Activated CD4-positive, CD25-positive, alpha-beta regulatory T cell (primary cell): ENCODE measurements at places on chromosomes 6 and 20.

DNA sequence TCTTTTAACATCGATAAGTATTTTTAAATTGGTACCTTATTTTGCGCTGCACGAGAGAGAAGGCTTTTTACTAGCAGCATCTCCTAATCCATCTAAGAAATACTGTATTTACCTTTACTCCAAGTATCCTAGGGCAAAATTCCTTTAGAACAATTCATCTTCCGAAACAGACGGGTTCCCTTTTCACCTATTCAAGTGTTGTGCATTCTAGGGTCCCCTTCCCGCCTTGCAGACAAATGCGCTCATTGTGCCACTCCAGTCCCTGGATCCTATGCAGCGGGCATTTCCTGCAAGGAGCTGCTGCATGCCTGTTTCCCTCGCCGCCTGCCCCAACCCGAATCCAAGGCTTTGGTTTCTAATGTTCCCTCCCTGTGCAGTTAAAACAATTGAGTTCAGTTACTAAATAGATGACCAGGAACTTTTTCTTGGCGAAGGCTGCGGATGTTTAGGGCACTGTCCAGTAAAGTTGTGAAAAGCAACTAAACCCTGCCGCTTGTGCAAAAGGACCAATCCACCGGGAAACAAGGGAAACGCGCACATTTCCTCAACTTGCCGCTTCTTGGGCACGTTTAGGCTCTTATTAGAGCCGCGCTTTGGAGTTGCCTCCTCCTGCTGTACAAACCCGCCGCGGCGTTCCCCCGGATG is 556 bp upstream of the SCAF8 start:
- DNase-seq: no peak

DNA sequence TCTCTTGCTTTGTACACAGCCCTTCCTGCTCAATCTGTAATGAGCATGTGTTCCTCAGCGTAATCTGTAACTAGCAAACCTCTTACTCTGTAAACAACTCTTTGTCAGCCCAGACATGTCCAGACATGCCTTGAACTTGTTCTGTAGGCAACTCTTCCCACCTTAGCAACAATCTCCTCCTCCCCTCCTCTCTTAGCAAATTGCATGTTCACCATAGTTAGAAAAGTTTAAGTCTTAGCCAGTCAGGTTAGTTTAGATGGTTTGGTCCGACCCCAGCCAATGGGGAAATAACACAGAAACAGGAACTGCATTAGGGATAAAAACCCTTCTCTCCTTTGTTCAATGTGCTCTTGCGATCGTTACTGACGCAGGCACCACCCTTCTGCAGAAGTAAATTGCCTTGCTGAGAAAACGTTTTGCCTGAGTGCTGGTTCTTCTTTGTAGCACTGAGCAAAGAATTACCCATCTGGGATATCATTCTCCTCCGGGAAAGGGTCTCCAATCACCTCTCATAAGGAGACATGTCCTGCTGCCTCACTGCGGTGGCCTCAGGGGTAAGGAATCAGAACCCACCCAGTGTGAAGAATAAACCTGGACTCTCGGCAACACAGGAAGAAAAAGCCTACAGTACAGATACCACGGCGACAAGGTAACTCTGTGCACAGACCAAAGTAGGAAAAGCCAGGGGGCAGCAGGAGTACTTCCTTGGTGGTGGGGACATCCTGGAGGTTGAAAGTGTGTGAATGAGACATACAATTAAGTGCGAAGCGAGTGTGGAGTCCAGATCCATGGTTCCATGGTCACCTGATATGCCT is 26.2 kb downstream of the PLN start:
- DNase-seq: no peak

- no peak for DNase-seq
Measured at GRCh38 chr6:169362501-169363121, 109.0 kb upstream of the THBS2 start.

DNA sequence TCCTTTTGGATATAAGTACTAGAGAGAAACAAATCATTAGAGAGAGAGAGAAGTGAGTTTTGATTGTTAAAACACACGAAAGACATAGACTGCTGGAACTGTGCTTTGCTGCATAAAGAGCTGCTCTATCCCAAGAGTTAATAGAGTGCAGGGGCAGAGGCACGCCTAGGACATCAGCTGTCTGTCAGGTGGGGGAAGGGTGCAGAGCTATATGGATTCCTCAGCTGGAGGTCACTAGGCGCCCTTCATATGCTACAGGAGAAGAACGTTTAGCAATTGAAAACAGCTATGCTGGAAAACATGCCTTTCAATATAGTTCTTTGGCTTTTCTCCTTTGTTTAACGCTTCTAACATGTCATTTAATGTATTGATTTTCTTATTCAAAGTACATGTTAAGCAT is 169.0 kb upstream of the MCHR2 start:
- no peak for DNase-seq

GRCh38 chr6:79193971-79194370 is 40.5 kb downstream of the HMGN3 start:
- no peak for DNase-seq

DNA sequence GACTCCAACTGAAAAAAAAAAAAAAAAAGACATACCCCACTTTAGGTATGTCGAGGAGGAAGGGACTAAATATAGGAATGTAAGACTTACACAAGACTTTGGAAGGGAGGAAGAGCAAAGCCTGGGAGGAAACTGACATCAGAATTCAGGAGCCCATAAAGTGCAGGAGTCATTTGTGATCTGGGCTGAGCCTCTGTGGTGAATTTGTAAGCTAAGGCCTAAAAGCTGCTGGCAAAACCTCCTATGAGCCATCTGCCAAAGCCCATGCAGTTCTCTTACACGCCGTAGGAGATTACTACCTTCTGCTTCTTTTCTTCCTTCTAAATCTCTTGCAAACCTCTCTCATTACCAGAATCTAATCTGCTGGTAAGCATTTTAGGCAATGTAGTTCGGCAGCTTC is 52.0 kb upstream of the THEMIS start:
- no peak for DNase-seq

GRCh38 chr6:40425192-40425919 is 161.8 kb downstream of the LRFN2 start:
- no peak for DNase-seq

DNA sequence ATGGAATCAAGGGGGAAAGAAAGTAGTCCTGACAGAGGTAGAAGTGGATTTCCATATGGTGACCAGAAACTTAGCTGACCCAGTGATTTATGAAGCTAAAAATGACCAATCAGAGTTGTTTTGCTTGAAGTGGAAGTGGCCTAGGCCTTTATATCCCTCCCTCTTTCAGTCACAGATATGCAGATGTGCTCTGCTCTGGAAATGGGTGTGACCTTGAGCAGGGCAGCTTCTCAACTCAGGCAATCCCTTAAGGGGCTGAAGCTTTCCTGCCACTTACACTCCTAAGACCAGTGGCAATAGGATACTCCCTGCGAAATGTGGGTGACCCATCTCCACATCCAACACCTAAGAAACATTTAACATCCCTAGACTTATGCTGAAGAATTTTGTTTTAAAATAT is 256.6 kb downstream of the EYS start:
- DNase-seq: no peak

DNA sequence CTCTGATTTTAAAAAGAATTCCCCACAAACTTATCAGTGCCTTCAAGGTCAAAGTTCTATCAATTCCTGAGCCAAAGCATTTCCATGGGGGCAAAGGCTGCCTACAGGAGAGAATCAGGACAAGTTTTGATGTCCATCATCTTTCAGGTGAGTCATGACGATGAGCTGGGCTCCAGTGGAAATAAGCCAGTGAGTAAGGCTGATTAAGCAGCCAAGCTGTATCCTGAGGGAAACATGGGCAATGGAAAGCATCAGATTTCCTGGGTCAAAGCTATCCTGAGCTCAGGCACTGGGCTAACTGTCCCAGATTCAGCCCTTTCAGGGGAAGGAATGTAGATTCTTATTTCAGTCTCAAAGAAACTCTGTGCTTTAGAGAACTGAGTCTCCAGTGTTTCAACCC is 377.4 kb downstream of the CD109 start:
- no peak for DNase-seq
